Fibroblast of skin of scalp (primary cell): ENCODE measurements at places on chromosomes 7 and 10.

DNA sequence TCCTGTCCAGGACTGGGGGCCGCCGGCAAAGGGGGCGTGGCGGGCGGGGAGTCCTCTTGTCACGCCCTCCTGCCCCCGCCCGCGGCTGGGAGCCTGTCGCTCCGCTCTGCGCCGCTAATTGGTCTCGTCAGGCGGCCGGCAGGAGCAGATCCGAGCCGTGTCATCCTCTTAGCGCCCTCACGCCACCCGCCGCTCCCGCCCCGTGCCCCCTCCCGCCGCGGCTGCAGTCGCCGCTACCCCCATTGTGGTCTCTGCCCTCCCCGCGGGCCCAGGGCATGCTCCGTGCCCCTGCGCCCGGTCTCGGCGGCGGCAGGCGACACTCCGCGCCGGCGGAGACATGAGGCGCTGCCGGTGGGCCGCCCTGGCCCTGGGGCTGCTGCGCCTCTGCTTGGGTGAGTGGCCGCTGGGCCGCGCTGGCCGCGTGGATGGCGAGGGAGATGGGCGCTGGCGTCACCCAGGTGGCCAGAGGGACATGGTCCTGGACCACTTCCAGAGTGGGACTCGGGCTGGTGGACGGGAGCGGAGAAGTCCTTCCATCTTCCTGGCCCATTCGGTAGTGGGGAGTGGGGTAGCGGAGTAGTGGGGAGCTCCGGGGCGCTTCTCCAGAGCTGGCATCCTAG is at the start of gene CDHR1:
Gene CDHR1 (plus strand): TSS at position 114 of the 620 bp plus-strand sequence. CDS start 224 bp downstream, at position 338.
- DNase-seq, result peak; percentile 17

DNA sequence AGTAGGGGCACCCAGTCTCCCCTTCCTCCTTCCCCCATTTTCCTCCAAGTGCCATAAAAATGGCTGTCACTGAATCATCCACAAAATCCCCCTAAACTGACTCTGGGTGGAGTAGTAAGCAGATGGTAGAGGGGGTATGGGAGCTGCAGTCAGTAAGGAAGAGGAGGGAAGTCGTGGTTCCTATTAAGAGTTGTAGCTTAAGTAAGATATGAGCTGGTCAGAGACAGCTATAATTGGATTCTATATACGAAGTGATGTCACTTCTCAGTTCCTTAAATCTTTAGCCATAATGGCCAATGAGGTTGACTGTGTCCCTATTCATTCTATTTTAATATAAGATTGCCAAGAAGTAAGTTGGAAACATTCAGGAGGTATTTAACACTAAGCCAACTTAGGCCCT is 131.7 kb downstream of the SLC16A9 start:
- no peak for DNase-seq

- no peak for DNase-seq
These were observed 115.6 kb upstream of the KLF14 start for GRCh38 chr7:130849604-130850003.

DNA sequence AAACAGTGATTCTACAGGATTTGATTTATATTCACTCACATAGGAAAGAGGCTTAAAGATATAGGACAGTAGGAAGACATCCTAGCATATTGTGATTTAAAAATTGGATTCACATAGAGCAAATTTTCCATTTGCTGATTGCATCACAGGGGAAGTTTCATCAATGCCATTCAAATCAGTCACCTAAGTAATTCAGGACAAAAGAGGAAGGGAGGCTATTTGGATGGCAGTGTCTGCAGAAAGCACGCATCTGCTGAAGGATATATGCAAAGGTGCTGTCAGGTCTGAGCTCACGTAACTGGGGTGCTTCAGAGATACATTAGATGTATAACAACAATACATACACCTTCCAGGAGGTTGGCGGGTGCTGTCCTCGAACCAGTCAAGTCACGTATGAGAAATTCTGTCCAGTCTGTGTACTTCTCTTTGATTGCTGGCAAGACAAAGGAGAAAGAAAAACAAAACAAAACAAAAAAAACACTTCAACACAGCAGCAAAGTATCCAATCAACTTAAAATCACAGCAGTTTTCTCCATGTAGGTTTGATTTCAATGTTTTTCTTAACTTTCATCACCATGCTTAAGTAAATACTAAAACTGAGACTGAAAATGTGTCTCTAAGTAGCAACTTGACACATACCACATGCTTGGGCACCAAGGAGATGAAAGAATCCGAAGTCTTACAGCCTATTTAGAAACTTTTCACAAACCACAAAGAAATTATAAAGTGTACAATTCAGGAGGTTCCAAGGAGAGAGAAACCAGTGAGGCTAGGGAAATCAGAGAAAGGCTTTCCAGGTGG is 125.1 kb downstream of the SFMBT2 start:
- no peak for DNase-seq

DNA sequence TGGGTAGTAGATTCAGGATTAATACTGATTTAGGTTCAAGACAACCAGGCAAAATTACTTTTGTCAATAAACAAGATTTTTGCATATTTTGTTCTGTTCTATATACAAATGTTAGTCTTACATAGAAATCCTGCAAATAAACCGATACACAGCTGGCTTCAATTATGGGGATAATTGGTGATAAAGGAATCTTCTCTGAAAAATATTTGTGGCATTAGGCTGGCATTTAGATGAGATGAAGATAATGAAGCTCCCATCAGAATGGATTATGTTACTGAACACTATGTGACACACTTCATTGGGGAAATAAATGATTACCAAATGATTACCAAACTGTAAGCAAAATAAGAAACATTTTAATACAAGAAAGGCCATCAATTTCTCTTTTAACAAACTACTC is 65.8 kb downstream of the NT5C2 start:
- DNase-seq, result peak; percentile 43

DNA sequence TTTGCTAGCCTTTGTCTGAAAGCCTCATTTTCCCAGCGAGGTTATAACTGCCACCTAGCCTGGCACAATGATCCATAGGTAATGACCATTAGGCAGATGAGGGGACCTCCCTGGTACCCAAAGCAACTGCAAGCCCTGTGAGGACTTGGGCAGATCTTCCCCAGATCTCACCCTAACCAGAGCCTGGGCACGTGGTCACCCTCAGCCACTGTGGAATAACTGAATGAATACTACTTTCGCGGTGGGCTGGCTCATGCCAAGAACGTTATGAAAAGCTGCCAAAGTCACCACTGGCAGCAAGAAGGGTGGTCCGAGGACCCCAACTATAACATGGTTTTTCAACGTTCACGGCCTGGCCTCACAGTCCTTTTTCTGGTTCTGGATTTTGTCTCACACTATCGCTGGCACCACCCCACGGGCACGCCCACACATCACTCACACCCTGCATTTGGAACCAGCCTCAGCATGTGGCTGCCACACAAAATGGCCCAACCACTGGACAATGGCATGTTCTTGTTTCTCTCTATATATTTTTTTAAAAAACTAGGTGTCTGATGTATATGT is 3.4 kb downstream of the PRKAG2 start:
- no peak for DNase-seq

DNA sequence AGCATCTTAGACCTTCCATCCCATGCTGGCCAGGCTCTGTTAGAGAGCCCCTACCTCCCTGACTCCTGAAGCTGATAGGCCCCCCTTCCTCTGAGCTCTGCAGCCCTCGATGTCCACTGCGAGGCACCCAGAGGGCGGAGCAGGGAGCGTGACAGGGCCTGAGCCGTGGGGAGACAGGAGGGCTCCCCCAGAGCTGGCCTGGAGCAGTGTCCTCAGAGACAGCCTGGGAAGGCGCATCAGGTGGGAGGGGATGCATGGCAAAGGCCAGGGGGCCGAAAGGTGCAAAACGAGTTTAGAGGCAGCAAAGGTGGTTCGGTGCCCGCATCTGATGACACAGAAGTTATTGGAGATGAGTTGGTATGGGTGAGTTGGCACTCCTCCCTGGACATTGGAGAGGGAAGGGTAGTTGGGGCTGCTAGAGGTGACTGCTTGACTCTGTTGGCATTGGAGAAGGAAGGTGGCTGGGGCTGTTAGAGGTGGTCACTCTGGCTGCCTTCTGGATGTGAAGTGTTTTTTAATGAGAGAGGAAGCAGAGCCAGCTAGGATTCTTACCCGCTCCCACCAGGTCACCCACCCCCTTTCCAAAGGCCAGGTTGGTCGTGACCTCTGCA is 53.1 kb downstream of the PRF1 start:
- no peak for DNase-seq

DNA sequence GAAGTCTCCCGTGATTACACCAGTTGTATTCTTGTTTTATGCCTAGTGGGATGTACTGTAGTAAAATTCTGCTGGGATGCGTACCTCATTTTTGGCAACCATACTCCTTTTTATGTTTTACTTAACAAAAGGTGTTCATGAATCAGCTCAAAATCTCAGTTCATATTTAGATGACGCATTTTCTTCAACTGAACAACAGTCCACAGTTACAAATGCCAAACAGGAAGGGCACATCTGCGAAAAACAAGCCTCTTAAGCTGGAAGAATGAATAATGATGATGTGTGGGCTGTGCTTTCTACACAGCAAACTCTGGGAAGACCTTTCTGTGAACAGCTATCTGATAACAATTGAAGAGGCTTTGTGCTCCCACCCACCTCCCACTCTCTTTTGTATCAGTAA is 68.4 kb upstream of the NRBF2 start:
- no peak for DNase-seq

- no peak for DNase-seq
These were observed 16.6 kb downstream of the GTF2I start for GRCh38 chr7:74674166-74674565.

- no peak for DNase-seq
These were observed 86.4 kb downstream of the WDR37 start for GRCh38 chr10:1142596-1142995.

DNA sequence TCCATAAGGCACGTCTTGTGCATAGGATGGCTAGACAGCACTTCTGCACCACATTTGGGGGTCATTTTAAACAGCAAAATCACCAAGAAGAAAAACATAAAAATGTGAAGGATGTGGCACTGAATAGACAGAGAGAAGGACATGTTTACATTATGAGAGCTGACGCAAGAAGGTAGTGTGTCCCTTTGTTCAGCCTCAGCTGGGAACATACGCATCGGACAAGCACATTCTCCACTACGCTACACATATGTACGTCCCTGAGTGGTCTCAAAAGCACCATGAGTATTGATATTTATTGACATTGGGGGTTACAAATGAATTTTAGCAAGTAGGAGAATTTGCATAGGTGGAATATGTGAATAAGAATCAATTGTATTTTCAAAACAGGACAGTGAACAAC is 20.2 kb downstream of the DDC start:
- no peak for DNase-seq

GRCh38 chr10:91635401-91636400 is 2.8 kb upstream of the PPP1R3C start:
- DNase-seq, result peak; percentile 86

DNA sequence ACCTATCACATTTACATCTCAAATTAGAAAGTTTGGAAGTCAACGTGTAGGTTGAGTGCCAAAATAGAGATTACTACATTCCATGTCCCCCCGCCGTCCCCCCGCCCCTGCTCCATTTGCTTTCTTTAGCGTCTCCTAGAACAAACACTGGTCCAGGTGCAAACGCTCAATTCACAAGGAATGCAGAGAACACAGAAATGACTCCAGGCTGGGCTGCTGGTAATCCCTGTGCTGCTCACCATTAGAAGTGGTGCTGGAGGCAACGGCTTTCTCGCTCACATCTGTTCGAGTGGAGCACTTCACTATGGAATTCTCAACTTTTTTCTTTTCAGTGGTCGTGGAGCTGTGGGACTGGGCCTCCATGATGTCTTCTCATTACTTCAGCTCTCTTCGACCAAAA is 14.1 kb downstream of the GLI3 start:
- DNase-seq, result no peak

- DNase-seq, result no peak
These were observed 436.8 kb upstream of the C7orf33 start for GRCh38 chr7:148153616-148154284.

DNA sequence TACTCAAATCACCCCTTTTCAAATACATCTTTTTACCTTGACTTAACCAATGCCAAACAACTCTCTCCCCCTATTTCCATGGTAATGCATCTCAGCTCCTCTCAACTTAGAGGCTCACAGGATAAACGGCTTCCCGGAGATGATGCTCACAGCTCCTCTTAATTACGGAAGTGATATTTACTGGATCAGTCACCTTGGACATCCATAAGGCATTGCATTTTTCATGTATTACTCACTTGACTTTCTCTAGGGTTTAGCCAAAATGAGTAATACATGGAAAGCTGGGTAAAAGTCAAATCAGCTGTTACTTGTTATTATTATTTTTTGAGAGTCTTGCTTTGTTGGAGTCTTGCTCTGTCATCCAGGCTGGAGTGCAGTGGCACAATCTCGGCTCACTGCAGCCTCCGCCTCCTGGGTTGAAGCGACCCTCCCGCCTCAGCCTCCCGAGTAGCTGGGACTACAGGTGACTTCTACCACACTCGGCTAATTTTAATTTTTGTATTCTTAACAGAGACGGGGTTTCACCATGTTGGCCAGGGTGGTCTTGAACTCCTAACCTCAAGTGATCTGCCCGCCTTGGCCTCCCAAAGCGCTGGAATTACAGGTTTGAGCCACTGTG is 73.3 kb upstream of the RHEB start:
- peak; percentile 96 for DNase-seq

GRCh38 chr10:76399226-76399625 is 967.8 kb downstream of the LRMDA start:
- DNase-seq, result peak; percentile 54

- DNase-seq, result no peak
These were observed 84.9 kb downstream of the NHLRC2 start for GRCh38 chr10:113939212-113939860.

- peak; percentile 100 for DNase-seq
These were observed 528 bp upstream of the TNRC18 start for GRCh38 chr7:5423976-5424748.

DNA sequence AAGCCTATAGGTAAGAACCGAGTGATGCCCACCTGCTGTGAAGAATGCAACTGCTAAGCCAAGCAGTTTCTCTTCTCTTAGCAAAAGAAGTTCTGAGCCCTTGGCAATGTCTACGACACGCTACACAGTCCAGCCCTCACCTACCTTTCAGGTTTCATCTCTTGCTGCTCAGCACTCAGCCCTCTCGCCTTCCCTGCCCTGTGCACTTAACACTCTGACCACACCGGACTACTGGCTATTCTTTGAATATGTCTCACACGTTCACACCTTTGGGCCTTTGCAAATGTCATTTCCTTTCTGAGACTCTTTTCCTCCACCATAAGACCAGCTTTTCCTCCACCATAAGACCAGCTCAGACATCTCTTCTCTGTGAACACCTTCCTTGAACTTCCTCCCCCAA is 67.0 kb upstream of the ITGB1 start:
- DNase-seq, result no peak

DNA sequence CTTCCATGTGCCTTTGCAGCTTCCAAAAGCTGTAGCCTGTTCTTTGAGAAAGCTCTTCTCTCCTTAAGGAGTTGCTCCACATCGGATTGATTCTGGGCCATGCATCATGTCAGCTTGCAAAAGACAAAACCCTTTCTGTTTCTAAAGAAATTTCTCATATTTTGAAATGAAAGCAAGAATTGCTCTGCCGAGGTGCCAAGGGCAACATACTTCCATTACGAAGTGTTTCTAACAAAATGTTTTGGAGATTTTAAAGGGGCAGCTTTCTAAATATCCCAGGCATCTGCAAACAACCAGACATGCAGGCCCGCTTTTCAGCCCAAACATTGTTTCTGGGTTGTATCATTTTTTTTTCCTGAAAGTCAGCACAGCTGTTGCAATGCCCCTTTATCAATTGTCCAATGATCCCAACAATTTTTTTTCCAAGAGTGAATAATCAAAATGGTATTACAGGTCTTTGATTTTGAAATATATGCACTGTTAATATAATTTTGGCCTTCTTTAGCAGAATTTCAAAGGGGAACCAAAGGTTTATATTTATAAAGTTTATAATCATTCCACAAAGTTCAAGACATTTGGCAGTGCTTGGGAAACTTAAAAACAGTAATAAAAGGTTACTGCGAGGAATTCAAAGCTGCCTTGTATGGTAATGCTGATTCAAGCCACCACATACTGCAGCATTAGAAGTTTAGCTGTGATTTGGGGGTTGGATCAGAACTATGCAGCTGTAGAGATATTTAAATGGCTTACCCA is 61.0 kb downstream of the TES start:
- DNase-seq, result peak; percentile 43
